Esophagus mucosa (tissue), 1 donor: ENCODE measurements at places on chromosomes 5 and 9.

DNA sequence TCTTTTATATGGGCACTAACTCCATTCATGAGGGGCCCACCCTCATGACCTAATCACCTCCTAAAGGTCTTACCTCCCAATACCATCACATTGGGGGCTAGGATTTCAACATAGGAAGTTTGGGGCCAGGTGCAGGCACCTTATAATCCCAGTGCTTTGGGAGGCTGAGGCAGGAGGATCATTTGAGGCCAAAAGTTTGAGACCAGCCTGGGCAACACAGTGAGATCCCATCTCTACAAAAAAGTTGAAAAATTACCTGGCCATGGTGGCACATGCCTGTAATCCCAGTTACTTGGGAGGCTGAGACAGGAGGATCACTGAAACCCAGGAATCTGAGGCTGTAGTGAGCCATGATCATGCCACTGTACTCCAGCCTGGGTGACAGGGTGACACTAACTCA lies 76.7 kb downstream of the MYO10 start:
- no peak for ATAC-seq

GRCh38 chr9:20599195-20599594 lies 23.1 kb downstream of the MLLT3 start:
- ATAC-seq: no peak

DNA sequence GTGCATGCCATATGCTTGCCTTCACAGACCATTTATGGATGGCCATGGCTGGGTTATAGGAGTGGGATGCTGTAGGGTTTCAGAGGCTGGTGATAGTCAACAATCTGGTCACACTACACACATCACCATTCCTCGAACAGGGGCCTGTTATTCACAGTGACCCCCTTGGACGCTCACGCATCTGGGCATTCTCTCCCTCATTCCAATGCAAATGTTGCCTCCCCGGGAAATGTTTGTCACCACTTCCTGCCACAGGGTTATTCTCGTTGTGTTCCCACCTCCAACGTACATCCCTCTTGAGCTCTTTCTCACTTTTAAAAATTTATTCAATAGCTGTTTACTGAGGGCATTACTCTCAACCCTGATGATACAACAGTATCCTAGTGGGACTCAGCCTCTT lies 135.4 kb downstream of the SCAMP1 start:
- no peak for ATAC-seq

GRCh38 chr5:59036274-59036961 lies 453.5 kb downstream of the RAB3C start:
- peak; percentile 66 for ATAC-seq

GRCh38 chr9:108784998-108785397 lies 70.8 kb downstream of the ACTL7B start:
- ATAC-seq: no peak

GRCh38 chr5:169251333-169252084 lies 49.4 kb downstream of the SLIT3 start:
- no peak for ATAC-seq

GRCh38 chr5:135242866-135243555 lies 156.0 kb downstream of the MACROH2A1 start:
- ATAC-seq: no peak
